CD4-positive, CD25-positive, alpha-beta regulatory T cell (primary cell): ENCODE measurements at places on chromosomes 1 and 21.

DNA sequence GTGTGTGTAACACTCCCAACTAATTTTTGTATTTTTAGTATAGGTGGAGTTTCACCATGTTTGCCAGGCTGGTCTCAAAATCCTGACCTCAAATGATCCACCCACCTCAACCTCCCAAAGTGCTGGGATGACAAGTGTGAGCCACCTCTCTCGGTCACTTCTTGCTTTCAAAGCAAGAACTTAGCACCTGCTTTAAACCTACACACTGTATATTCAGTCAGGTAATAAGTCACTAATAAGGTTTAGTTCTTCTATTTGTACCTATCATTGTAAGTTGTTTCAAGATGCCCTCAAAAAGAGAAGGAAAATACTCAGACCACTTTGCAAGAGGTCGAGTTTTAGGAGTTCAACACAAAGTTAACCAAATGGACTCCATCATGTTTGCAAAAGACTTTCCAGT is 431.3 kb downstream of the MRPL39 start:
- no peak for DNase-seq

GRCh38 chr1:100893718-100894117 is 924 bp downstream of the EXTL2 start:
- no peak for DNase-seq

GRCh38 chr21:46066591-46067331 is 31.2 kb upstream of the COL6A2 start:
- DNase-seq: no peak

DNA sequence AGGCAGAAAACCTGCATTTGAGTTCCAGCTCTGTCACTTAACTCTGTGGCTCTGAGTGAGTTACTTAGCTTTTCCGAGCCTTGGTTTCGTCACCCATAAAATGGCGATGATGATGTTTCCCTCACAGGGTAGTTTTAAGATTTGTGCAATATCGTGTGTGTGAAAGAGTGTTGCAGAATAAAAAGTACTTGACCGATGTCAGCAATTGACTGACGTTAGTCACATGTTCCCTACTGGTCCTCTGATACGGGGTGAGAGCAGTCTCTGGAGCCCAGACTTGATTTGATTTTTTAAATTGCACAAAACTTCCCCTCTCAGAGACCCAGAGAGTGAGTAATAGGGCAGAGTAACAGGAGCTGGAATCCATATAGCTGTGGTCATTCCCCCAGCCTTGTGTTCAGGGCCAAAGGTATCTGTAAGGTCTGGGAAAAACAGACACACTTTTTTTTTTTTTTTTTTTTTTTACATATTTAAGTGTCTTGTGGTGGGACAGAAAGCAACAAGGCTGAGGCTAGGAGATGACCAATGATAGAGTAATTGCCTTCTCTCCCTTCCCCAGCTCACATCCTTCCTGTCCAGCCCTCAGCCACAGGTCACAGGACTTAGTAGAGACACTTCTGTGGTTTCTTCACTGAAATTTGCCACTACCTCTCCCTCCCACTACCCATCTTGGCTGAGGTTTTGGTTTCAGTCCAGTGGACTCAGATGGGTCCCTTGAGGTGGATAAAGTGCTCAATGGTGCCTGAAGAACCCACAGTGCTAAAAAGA is 2.0 kb downstream of the FCER1G start:
- DNase-seq: peak; percentile 49

DNA sequence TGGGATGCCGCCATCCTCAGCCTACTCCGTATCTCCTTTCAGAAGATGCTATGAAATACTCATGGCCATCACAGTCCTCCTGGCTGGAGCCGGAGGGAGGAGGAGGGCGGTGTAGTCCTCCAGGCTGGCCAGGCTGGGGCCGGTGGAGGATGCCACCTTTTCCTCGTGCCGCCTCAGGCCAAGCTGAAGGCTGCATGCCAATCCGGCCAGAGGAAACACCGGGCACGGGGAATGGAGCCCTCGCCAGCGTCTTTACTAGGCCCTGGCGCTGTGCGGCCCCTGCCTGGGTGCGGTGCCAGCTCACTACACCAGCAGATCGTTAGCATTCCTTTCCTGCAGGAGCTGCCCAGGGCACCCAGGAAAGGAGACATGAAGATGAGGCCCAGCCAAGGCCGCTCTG is 70.1 kb downstream of the CASZ1 start:
- no peak for DNase-seq

- DNase-seq: no peak
These were observed 23.7 kb downstream of the RNF187 start for GRCh38 chr1:228510803-228511413.

DNA sequence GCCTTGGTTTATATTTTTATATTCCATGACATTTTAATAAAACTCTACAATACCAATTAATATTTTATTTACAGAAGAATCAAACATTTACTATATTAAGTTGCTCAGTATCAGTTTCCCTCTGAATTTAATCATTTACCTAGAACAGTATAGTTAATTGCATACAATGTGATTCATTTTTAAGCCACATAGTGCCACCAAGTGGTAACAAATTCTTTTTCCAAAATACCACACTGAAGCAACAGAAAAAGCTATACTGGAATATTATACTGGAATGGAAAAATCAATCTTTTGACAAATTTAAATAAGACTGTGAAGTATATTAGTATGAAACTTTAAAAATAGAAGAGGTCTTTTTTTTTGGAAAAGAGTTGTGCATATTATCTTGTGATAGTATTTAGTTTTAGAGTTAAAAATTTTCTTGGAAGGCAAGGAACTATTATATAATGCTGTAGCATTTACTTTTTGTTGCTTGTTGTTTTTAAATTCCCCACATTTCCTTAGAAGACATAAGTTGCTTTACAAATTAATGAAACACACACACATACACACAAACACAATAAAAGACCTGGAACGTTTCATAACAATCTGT is 57.3 kb downstream of the ZNF644 start:
- peak; percentile 26 for DNase-seq

DNA sequence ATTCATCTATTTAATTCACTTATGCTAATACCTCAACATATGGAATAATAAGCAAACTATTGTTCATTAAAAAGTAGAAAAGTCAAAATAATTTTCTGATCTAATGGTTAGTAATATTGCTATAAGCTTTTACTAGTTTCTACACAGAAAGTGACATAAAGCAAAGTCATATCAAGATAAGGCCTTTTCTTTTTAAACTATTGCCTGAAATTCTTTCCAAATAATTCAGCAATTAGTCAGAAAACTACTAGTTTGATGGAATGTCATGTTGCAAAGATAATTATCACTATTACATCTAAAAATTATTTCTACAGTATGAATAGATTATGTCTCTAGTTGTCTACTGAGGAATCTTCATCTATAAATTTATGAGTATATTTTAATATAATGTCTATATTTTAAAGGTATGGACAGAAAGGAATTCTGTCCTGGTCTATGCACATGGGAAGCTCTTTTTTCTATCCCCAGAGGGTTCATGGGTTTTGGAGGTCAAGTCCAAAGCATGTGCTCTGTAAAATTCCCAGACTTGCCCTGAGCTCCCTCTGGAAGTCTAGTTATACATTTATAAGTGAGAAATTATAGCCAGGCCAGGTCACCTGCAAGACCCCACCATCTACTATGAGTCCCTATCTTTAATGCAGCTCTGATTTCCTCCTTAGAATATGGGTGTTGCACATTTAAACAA is 84.6 kb upstream of the DPYD start:
- DNase-seq: no peak

- DNase-seq: no peak
These were observed 170.0 kb downstream of the GALNT2 start for GRCh38 chr1:230237009-230237370.

GRCh38 chr1:208533746-208534598 is 289.8 kb upstream of the PLXNA2 start:
- no peak for DNase-seq

DNA sequence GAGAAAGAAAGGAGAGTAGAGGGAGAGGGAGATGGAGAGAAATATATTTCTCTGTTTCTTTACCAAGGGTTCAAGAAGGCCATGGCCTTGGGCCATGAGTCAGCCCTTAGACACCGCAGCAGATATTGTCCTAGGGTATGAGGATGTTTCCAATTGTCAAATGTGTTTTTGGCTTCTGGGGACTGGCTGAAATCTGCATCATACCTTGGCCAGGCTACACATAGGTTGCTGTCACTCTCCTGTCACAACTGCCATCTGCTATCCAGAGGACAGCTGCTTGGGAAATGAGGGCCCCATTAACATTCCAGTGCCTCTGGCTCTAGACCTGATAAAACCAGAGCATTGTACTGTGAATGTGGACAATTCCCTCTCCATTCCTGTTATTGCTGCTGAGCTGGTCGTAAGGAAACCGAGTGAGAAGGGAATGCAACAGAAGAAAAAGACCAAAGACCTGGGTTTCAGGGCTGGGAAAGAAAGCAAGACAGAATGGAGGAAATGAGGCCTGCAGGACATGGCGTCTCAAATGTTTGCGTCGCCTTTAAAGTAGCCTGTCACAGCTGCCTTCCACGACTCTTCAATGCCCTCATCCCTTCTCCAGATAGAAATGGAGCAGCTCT is 8.8 kb upstream of the PIGC start:
- no peak for DNase-seq

DNA sequence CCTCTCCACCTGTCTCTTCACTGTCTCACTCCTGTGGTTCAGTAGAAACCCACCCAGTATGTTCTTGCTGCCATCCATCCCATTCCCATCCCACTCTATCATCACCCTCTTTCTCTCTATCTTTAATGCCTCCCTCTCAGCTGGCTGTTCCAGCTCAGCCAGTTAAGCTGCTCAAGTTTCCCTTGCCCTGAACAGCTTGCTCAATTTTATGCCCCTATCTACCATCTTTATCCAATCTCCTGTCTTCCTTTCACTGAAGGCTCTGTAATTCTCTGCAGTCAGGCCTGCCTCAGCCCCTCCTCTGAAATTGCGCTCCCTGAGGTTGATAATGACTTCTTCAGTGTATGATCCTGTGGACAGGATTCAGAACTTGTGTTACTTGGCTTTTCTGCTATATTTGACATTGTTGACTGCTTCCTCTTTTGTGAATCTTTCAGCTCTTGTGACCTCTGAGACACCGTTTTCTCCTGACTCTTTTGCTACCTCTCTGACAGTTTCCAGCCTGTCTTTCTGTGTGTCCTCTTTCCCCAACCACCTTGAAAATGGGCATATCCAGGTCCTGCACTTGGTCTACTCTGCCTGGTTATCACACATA is 13.9 kb upstream of the BCAR3 start:
- DNase-seq: no peak

GRCh38 chr1:162389021-162389818 is 7.7 kb downstream of the C1orf226 start:
- no peak for DNase-seq

- no peak for DNase-seq
These were observed 46.4 kb upstream of the RASAL2 start for GRCh38 chr1:178047403-178048093.

GRCh38 chr1:232923739-232924386 is 26.5 kb upstream of the NTPCR start:
- DNase-seq: no peak

DNA sequence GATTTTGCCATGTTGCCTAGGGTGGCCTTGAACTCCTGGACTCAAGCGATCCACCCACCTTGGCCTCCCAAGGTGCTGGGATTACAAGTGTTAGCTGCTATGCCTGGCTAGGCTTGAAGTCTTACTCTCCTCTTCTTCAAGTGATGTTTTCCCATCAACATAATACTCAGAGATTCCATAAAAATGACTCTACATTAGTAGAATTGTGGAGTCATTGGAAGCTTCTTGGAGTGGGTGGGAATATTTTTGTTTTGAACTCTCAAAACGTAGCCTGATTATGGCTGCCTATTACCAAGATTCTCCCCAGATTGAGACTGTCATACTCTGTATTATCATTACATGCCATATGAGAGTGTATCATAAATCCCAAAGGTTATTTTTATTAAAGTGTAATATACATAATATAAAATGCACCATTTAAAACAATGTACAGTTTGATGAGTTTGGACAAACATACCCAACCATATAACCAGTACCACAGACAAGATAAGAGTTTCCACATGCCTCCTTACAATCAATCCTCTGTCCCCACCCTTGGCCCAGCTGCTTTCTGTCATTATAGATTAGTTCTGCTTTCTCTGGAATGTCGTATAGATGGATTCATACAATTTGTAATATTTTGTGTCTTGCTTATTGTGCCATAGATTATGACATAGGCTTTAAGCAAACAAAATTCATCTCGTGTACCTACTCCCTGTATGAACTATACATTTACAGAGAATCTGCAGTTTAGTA is 8.0 kb upstream of the DNM3 start:
- no peak for DNase-seq

DNA sequence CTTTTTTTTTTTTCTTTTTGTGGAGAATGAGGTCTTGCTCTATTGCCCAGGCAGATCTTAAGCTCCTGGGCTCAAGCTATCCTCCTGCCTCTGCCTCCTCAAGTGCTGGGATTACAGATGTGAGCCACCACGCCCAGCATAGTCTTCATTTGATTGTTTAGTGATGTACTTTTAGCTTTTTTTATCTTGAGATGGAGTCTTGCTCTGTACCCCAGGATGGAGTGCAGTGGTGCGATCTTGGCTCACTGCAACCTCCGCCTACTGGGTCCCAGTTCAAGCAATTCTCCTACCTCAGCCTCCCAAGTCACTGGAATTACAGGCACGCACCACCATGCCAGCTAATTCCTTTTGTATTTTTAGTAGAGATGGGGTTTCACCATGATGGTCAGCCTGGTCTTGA is 24.0 kb upstream of the LRRC3 start:
- no peak for DNase-seq

DNA sequence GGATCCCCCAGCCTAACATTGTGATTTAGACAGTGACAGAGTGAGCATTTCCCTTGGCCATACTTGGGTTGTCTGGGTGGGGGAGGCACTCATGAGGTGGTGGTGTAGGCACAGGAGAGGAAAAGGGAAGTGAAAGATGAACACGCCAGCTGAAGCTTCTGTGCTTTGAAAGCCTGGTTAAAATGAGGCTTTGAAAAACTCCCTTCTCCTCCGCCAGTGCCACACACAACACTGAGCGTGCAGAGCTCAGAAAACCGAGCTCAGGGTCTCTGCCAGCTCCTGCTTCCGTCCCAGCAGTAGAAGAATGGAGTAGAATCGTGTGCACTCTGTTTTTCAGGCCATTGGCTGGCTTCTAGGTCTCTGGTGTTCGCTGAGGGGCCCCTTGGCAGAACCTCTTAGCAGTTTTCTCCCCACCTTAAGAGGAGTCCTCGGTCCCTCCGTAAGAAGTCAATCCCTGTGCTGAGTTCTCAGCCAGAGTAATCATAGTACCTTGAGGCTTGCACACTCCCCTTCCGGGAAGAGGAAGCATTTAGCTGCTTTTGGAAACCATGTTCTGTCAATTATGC is 12.9 kb downstream of the PLEKHM2 start:
- peak; percentile 21 for DNase-seq

DNA sequence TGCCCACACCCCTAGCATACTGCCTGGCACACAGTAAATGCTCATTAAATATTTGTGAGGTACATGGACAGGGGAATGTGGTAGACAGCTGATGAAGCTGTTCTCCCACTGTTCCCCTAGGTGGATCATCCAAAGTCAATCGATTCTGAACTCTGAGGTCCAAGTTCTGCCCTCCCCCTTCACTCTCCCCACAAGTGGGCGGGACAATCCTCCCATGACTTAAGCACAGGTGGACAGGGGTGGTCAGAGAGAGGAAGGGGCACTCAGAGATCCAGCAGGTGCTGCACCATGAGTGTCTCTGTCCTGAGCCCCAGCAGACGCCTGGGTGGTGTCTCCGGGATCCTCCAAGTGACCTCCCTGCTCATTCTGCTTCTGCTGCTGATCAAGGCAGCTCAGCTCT is at the start of gene CYP4A22:
CYP4A22 (plus strand) TSS at position 244 of the 400 bp plus-strand sequence; CDS start at position 289, 45 bp downstream.
- no peak for DNase-seq
